Mesenteric fat pad (tissue), 1 donor: ENCODE measurements at places on chromosomes 6 and 20. TPM values are rescaled to one million over a fixed set of nuclear protein-coding genes. Genes with fewer than 3 reads are reported as not detected.

GRCh38 chr6:37615564-37616340 lies 81.9 kb downstream of the MDGA1 start:
- DNase-seq: no peak

ECT2L gene
- not detected for total RNA-seq

DNA sequence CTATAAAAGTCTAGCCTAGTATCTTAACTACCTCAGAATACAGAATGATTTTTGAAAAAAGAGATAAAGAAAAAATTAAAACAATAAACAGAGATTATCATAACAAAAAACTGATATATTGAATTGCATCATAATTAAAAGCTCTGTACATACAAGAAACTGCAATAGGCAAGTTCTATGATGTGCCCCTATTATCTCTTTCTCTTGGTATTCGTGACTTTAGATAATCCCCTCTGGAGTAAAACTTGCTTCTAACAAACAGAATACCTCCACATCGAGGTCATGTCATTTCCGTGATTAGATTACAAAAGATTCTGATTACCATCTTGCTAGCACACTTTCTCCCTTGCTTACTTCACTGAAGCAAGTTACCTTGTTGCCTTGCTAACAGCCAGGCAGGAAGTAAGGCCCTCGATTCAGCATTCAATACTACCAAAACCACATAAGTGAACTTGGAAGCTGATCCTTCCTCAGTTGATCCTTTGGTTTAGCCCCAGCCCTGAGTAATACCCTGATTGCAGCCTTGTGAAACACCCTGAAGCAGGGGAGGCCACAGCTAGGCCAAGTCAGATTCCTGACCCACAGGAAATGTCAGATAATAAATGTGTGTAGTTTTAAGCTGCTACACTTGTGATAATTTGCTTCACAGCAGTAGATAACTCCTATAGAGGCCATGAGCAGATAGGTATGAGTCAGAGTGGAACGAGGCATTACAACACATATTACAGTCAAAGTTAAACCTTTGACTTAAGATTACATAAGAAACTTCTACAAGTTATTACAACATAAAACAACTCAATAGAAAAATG lies 53.7 kb upstream of the TMX4 start:
- DNase-seq: no peak

DNA sequence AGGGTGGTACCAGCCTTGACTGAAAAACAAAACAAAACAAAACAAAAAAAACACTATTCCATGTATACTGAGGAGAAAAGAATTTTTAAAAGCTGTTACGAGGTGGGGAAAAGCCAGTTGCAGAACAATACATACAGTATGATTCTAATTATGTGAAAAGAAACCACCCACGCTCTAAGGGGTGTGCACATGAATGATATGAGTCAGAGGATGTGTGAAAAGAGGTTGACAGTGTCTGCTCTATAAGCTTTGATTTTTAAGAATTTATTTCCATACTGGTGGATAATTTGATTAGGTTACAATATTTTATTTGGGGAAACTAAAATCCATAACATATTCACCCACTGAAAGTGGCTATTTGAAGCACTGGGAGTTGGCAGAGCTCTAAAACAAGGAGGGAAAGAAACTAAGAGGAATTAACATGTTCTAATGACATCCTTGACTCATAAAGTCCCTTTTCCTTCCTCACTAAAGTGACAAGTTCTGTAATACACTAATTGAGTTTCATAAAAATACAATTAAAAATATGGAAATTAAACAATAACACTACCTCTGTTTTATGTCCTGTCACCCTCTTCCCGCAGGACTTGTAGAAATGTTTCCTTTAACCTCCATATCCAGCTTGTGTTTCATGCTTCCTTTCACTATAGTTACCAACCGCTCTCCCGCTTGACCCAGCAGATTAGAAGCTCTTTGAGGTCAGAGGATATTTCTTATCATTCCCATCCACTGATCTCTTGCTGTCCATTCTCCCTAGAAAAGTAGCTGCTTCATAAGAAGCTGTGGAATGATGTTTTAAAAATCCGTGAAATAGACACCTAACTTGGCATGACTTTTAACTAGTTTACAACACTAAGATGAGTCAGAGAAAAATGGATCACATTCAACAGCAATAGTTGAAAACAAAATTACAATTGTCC lies 118.6 kb upstream of the CCDC28A start:
- DNase-seq: no peak

GRCh38 chr6:83062225-83062624 lies 3.4 kb downstream of the UBE3D start:
- DNase-seq: no peak

GRCh38 chr6:7155871-7156579 lies 48.3 kb downstream of the RREB1 start:
- no peak for DNase-seq

DNA sequence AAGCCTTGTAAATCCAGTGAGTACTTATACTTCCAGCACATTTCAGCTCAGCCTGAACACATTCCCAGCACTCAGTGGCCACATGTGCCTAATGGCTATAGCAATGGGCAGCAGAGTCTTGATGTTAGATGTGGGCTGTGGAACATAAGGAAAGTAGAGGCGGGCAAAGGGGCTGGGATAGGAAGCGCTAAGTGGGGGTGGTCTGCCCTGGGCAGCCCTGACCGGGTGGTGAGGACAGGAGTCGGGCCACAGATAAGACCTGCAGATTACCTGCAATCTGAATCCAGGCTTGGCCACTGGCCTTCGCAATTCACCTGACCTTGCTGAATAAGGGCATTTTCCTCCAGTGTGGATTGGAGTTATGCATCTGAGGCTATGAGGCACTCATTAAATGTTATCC lies 11.1 kb upstream of the HMGA1 start:
- DNase-seq: no peak

PROKR2 gene
- not detected for total RNA-seq

ME1 gene
- 31.7 TPM for total RNA-seq

CRYBG1 gene
- 27.4 TPM for total RNA-seq

LKAAEAR1 gene
- total RNA-seq: not detected

GRCh38 chr6:35146453-35146852 lies 5.3 kb upstream of the TCP11 start:
- no peak for DNase-seq

GRCh38 chr6:4969609-4970285 lies 34.1 kb downstream of the RPP40 start:
- peak; percentile 18 for DNase-seq

- no peak for DNase-seq
These were observed 15.9 kb upstream of the ADGB start for GRCh38 chr6:146582857-146583256.

DNA sequence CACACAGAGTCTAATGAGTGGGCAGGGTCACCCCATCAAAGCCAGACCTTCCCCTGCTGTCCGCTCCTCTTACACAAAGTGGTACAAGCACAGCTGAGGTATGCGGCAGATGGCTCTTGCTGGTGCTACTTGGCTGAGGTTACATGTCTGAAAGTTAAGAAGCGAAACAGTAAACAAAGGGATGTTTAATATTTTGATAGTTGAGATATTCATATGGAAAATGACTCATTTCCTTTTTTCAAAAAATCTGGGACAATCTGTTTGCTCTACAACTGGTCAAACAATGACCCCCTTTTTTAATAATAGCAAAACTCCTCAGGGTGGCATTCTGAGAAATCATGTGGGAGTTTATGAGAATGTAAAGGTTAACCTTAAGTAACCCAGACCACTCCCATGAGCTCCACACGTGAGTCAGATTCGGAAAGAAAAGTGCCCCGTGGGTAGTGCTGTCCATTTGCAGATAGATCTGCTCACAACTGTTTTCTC lies 245.3 kb downstream of the TBXT start:
- DNase-seq: no peak

DNA sequence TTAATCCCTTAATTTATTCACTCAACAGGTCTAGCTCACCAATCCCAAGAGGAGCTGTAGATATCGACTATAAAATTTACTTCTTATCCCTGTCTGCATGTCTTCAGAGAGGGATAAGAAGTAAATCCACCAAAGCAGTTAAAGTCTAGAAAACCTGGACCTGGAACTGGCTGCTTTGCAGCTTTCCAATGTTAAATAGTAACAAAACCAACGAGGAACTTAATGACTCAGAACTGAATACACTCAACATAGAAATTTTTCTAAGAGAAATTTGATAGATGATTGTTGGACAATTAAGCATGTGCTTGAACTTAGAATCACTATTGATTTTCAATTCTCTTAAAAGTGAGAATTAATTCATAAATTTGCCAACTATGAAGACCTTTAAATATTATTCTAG lies 11.5 kb upstream of the TMEM244 start:
- DNase-seq: no peak

DNA sequence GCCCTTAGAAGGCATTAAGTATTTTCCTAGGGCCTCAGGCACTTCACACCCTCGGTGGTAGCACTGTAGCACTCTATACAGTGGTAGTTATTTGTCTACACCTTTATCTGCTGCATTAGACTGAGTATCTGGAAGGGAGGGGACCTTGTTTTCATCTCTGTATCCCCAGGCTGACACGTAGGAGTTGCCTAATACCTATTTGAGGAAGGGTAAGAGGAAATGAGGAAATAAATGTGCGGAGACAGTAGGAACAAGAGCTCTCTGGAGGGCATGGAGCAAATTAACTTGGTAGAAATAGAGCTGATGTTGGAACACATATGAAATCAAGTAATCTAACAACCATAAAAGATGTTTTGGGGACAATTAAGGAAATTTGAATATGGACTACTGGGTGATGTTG lies 3.9 kb downstream of the CNPY3 start:
- DNase-seq: no peak

PLEKHG1 gene
- total RNA-seq: 71.1 TPM

TMEM14A gene
- total RNA-seq: 12.6 TPM

SLC17A3 gene
- not detected for total RNA-seq

SNAI1 gene
- 19.1 TPM for total RNA-seq

ENPP4 gene
- 21.1 TPM for total RNA-seq

- no peak for DNase-seq
These were observed 98.6 kb upstream of the SUPT3H start for GRCh38 chr6:45476341-45476740.

RIMS4 gene
- 0.29 TPM for total RNA-seq

DNA sequence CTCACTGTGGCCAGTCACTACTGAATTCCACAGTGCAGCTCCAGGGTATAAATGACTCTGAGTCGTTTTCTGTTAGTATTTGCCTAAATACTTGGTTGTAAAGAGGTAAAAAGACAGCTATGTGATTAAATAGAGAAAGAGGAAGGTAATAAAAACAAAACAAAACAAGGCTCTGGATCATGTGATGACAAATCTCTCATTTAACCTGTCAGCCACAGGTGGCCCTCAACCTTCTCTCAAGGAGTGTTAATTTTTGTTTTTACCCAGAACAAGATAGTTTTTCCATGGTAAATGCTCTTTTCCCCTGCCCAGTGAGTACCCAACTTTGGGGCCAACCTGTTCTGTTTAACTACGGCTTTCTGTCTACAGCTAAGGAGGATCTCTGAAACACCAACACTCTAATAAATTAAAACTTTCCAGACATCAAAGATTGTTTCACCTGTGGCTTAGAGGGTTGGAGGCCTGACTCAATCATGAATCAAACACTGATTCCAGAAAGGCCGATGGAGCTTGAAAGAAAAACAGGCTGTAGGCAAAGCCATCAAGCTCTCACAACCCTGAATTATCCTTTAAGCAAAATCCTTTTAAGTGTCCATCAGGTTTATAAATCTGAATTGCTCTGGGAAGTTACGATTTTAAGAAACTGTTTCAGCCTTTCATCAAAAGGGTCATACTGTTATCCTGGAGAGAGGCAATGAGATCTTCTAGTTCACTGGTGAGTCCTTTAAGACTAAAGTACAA lies 81.5 kb upstream of the BCLAF1 start:
- no peak for DNase-seq

DNA sequence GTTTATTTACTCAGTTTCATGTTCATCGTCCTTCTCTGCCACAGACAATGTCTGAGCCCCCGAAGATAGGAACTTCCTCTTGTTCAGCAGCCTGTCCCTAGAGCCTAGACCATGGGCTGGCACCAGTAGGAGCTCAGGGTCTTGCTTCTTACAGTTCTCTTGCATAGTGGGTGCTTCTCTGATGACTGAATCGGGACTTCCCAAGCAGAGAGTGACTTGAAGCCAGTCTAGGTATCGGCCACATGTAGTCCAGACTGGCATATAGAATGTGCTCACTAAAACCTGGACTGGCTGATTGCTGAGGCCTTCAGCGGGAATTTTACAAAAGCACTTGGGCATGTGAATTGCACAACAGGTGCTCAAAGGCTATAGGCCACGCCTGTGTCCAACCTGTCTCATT lies 52.0 kb downstream of the PRDM1 start:
- no peak for DNase-seq

RWDD1 gene
- 49.7 TPM for total RNA-seq
